Dorsolateral prefrontal cortex (tissue), 122 donors: ENCODE measurements at places on chromosomes 1 and 21. TPM values are rescaled to one million over a fixed set of nuclear protein-coding genes. Genes with fewer than 3 reads are reported as not detected.

DNA sequence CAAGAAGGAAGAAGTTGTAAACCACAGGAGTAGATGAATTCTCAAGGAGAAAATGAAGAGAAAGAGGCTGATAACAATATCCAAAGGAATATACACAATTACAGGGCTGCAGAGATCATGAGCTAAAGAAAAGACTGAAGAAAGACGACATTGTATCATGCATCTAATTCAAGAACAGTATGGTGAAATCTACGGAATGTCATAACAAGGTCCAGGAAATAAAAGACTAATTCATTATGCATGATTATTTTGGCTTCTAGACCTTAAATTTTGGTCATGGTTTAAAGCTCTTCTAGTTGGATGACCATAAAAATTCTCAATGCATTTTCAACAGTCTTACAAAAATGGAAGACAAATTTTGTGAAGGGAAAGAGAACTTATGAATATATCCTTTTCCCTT is 71.7 kb downstream of the SH3GLB1 start:
- no peak for DNase-seq

DNA sequence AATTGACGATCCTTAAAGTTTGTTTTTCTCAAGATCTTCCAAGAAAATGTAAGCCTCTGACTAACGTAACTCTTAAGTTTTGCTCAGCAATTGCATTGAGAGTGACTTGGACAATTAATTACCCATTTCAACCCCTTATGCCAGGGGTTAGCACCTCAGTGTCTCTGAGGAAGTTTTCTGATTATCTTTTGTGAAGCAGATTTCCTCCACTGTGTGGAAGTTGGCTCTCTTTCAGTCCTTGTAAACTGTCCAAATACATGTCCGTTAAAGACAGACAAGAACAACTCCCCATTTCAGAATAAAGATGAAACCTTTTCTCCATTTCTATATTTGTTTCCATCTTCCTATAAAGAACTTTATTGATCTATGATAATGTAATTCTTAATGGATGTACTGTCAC is 296.4 kb upstream of the FMN2 start:
- DNase-seq = no peak

Gene TMCO2
- not detected for total RNA-seq

Gene SLAMF9
- not detected for total RNA-seq
